ENCODE measurements at places on chromosomes 5 and 9.

- DNase-seq = no peak
Measured at GRCh38 chr9:110605565-110605964, 26.0 kb upstream of the SVEP1 start.

DNA sequence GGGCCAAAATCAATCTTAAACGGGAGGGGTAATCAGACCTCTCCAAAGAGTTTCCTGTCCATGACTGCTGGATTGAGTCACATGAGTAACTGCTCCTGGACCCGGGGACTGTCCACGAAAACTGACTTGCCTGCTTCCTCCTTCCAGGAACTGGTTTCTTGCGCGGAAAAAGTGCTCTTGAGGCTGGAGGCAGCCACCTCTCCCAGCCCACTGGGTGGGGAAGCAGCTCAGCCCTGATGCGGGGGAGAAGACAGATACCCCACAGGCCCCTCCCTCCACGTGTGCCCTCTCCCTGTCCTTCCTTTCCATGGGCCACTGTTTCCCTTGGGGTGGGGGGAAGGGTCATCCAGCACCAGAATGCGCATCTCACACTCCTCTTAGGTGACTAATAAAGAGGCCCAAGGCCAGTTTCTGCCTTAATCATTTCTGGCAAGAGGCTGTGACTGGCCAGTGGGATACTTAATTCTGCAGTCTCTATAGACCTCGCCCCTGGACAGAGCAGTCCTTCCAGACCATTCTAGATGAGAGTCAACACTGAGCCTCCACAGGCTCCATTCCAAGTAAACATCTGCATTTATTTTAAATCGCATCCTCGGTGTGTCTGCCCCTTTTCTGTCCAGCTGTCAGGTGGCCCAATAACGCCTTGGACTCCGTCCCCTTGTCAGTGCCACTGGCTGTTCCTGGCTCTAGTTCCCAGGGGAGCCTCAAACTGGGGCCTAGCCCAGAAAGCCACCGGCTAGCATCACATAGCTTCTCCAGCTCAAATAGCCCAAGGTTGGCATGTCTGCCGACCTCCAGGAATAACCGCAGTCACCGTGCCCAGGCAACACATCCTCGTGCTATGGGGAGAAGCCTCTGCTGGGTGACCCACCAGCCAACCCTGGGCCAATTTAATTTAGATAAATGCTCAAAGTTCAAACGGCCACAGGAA lies 12.0 kb downstream of the REXO4 start:
- DNase-seq = no peak

DNA sequence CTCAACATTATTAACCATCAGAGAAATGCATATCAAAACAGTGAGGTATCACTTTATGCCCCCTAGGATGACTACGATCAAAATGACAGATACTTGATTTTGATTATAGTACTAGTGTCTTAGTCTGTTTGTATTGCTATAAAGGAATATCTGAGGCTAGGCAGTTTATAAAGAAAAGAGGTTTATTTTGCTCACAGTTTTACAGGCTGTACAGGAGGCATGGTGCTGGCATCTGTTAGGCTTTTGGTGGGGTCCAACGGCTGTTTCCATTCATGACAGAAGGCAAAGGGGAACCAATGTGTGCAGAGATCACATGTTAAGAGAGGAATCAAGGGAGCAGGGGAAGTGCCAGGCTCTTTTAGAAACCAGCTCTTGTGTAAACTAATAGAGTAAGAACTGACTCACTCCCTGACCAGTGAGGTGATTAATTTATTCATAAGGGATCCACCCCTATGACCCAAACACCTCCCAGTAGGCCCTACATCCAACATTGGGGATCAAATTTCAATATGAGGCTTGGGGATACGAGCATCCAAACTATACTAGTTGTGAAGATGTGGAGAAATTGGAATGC lies 16.0 kb upstream of the AFF4 start:
- DNase-seq = no peak

DNA sequence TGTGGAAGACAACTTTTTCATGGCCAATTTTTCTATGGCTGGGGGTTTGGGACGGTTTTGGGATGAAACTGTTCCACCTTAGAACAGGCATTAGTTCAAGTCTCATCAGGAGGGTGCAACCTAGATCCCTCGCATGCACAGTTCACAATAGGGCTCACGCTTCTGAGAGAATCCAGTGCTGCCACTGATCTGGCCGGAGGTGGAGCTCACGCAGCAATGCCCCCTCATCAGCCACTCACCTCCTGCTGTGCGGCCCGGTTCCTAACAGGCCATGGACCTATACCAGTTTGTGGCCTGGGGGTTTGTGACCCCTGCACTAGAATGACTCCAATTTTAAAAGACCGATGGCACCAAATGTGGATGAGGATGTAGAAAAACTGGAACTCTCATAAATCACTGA lies 127.2 kb upstream of the IER5L start:
- no peak for DNase-seq

DNA sequence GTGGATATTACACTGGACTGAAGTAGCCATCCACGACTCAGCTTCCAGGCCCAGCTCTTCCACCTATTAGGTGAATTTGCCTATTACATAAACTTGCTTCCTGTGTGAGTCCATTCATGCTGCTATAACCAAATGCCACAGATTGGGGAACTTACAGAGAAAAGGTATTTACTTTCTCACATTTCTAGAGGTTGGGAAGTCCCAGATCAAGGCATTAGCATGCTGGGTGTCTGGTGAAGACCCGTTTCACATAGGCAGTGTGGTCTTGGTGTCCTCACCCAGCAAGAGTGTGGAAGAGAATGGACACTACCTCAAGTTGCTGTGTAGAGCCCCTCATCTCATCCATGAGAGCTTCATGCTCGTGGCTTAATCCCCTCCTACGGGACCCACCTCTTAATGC lies 282.6 kb downstream of the IRX1 start:
- DNase-seq = no peak

DNA sequence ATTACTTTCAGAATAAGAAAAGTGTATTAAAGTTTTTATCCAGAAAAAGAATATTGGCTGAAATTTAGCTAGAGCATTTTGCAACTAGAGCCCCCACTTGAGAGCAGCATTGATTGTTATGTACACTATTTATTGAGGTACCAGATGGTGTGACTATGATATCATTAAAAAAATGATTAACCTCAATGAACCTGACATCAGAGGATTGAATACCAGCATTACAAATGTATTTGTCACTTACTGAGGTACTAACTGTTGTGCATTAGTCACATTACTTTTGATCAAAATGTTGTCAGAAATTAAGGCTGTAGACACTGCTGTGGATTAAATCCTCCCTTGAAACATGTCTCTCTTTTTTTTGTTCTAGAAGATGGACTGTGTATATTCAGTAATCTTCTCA lies 127.8 kb upstream of the DHFR start:
- DNase-seq = no peak

GRCh38 chr9:90124961-90125360 lies 517.7 kb downstream of the DIRAS2 start:
- no peak for DNase-seq

GRCh38 chr5:149056616-149057165 lies 6.2 kb downstream of the SH3TC2 start:
- no peak for DNase-seq

GRCh38 chr5:153896701-153897100 lies 142.0 kb downstream of the FAM114A2 start:
- DNase-seq = no peak

DNA sequence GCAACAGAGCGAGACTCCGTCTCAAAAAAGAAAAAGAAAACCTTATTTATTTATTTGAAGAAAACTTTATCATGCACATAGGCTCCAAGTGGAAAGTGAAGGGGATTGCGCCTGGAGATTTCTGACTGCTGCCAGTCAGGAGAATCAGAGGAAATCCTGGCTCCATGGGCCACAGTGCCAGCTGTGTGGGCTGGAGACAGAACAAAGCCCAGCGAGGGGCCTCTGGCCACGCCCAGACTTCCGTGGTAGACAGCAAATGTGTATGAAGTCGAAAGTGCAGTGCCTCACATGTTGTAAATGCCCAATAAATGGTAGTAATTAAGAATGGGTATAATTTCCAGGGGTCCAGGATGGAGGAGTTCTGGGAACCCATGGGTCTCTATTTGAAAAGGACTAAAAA lies 75.8 kb upstream of the WWC1 start:
- no peak for DNase-seq

- no peak for DNase-seq
Measured at GRCh38 chr9:74555565-74555964, 58.4 kb downstream of the RORB start.

DNA sequence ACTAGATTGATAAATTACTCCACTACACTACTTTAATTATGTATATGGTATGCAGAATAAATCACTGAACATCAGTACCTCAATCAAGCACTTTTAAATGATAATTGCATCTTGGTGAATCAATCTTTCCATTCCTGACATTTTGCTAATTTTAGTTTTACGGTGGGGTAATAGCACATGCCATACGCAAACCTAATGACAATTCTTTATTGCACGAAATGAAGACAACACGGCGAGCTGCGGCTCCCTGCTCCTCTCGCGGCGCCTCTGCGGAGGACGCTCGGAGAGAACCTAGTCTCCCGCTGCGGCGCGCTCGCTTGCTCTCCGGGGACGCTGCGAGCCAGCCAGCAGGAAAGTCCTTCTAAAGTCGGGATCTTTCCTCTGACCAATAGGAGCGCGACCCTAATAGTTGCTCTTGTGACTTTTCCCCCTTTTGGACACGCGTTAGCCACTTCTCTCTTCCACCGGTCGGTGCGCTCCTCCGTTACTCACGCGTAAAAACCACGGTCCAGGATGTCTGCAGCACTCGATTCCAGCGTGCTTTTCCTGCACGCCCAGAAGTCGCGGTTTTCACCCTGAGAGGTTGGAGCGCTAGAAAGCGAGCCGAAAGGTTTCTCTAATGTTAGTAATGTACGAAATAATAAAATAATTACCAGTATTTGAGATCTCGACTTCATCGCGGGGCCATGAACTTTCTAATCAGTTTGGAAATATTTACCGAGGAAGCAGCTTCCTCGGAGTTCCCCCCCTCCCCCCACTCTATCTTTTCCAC lies 1.0 kb upstream of the MEF2C start:
- DNase-seq = peak; percentile 4

- no peak for DNase-seq
Measured at GRCh38 chr5:157890836-157891597, 32.1 kb upstream of the CLINT1 start.

GRCh38 chr9:103427696-103428095 lies 432.6 kb downstream of the CYLC2 start:
- DNase-seq = no peak

GRCh38 chr5:1445313-1445688 lies at the start of gene SLC6A3:
TSS of gene SLC6A3 (minus strand) at chr5:1445440. CDS start at chr5:1443197, 2,243 bp downstream.
- no peak for DNase-seq

DNA sequence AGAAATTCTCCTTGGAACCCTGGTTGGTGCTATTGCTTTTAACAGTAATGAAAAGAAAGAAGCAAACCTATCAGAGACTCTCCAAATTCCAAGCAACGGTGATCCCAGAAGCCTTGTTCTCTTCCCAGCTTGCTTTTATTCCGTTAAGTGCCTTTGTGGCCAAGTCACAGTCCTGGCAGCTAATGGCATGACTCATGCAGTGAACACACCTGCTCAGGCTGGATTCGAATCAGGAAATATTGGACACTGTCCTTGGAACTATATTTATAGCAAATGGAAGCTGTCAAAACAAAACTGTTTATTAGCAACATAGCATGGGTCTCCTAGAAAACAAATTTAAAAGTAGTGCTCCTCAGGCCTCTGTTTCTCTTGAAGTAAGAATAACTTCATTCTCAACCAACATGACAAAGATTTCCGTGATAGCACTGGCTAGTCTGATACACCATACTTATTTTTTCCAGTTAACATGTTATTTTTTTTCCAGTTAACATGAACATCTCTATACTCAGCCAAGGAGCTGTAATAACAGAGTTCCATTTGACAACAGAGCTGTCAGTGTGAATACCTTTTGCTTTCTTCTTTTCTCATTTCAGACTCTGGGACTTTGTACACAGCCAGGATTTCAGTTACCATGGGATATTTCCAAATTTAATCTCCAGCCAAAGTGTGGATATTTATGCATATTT lies 502.4 kb downstream of the GADD45G start:
- DNase-seq = no peak

DNA sequence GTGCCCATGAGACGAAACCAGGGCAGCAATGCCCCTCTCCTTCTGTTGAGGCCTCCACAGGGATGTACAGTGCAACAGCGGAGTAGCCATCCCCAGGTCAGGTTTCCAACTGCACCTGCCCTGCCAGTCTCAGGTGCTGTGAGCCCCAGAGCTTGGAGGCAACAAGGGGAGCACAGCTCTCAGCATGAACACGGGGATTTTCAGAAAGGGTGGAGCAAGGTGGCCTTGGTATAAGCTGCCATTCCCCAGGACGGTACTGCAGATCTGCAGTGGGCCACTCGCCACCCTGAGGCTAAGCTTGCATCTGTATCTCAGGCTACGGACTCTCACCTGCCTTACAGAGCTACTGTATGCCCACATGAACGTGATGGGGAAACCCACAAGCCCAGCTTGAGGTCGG lies 103.6 kb downstream of the GABBR2 start:
- no peak for DNase-seq

GRCh38 chr9:88076286-88077070 lies 61.8 kb downstream of the SPATA31C2 start:
- no peak for DNase-seq

DNA sequence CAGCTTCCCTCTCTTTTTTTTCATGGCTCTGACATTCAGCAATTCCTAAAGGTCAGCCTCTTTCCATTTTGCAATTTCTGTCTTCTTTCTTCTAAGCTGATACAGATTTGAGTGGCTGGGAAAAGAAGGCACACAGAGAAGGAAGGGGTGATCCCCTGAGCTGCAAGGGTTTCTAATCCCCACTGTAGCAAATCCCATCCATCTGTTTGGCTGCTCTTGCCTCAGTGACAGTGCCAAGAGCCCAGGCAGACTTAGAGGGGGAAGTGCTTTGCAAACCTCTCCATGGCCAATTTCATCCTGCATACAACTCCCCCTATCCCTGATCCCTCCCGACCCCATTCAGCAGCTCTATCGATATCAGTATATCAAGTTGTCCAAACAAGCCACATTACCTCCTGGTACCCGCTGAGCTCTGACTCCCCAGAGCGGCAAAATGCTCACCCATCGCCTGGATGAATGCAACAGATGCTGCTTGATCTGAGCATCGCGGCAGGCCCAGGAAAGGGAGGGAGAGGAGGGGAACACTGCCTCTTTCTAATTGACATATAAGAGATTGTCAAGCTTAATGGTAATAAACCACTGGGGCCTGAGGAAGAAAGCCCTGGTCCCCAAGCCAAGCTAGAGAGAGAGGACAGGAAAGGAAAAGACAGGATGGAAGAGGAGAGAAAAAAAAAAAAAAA lies 268.9 kb downstream of the ASTN2 start:
- DNase-seq = no peak

DNA sequence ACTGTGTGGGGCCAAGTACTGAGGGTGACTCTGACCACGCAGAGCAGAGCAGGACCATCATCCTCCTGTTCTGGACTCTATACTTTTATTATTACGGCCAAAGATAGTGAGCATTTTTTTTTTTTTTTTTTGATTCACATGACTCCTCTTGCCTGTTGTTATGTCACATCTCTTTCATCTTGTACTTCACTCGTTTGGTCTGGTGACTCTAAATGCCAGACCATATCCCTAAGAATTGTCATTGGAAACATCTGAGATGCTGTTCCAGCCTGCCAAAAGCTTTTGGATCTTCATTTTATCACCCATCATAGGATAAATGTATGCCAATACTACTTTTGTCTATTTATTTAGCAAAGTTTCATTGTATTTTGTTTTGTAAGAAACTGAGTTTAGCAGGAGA lies 168.2 kb upstream of the RAI14 start:
- no peak for DNase-seq

GRCh38 chr5:103211576-103212561 lies 46.7 kb upstream of the MACIR start:
- no peak for DNase-seq
